ENCODE measurements at places on chromosomes 5 and 9.

GRCh38 chr5:133252133-133252480 lies 200.3 kb downstream of the HSPA4 start:
- no peak for DNase-seq

DNA sequence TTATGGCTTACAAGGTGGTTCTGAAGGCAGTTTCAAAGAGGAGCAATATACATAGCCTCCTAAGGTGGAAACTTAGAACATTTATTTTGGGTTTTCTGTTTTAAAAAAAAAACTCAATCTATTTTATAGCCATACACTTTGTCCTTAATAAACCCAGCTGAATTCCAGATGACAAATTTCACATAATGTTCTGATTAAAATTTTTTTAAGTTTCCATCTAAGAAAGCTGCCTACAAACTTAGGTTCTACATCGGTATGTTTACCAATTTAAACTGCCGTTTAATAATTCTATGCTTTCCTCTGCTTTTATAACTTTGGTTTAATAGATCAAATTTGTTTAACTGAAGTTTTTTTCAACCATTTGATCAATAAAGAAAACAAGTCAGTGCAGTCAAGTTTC lies 12.5 kb downstream of the NR3C1 start:
- DNase-seq, result no peak

DNA sequence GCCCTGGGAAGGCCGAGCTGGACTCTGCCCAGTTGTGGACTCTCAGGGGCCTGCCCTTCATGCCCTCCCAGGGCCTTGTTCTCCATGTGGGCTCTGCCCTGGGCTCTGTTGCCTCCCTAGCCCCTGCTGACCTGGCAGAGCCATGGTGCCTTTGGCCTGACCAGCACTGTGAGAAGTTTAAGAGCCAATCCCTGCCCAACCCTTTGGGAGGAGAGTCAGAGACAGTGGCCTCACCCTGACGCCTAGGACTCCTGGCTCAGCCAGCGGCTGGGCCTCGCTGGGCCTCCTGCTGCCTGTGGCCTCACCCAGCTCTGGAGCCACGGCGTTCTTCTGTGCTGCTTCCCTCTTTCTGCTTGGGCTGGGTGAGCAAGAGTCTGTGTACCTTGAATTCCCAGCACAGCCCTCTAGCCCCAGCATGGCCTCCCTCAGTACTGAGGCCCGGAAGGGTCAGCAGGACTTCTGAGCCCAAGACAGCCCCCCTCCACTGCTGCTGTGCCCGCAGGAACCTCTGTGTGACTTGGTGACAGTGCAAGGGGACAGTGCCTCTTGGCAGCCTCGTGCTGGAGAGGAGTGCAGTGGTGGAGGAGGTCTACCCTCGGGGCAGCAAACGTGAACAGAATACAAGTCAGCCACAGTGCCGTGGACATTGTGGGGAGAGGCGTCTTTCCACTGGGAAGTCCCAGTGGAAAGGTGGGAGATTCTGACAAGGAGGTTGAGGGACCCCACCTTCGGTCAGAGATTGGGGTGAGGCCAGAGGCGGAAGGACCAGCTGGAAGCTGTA lies 97.4 kb downstream of the CACNA1B start:
- DNase-seq, result no peak

DNA sequence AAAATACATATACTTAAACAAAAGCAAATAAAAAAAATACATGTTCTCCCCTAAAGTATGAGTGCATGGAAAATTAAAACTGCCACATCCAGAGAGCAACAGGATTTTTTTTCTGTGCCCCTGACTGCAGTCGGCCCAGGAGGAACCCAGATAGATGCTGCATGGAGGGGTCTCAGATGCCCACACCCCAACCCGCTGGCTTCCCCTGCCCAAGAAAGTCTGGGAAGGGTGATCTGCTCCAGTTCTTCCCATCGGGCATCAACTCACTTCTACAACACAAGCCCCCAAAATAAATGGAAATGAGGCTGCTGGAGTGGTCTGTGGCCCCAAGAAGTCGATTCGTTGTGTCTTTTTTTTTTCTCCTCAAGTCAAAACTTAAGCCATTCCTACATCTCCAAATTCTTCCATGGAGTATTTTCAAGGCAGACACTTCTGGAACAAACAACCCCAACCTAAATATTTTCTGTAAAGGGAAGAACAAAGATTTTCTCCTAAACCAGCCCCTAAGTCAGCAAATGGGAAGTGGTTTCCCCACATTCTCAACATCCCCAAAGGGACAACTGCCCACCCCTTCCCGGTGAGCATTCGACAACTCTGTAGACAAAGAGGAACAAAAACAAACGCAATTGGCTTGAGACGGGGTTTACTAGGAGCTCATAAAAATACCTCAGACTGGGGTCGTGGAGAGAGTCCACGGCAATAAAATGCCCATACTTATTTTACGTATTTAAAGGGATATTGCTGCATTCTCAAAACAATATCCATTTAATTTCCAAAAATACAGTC lies 46.7 kb downstream of the ROR2 start:
- DNase-seq, result no peak

DNA sequence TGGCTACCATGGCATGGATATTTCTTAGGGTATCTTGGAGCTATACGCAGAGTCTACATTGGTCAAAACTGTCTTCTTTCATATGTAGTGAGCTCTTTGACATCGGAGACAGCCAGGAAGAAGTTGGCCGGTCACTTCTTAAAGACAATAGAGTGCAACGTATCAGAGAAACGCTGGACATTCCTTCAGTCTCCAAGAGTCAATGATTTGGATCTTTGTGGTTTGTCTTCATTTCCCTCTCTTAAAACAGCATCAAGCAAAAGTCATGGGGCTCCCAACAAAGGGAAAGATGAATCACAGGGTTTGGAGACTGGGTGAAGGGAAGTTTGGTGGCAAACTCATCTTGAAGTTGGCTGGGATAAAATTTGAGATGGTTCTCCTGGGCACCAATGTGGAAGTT lies 320.1 kb downstream of the AGTPBP1 start:
- DNase-seq, result no peak

DNA sequence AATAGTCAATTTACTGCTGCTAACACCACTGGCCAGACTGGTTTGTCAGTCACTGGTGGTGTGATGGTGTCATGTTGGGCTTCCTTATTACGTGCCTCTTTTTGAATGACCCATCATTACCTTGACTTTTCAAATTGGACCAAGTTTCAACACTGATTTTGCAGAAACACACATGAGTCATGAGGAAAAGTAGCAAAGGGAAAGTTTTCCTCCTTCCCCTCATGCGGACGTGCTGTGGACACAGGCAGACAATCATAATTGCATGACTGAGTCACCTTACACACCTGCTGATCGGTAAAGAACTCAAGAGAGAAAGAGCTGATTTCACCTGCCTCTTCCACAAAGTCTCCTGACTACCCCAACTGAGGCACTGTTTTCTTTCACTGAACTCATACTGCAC lies 324.5 kb downstream of the ARRDC3 start:
- no peak for DNase-seq

DNA sequence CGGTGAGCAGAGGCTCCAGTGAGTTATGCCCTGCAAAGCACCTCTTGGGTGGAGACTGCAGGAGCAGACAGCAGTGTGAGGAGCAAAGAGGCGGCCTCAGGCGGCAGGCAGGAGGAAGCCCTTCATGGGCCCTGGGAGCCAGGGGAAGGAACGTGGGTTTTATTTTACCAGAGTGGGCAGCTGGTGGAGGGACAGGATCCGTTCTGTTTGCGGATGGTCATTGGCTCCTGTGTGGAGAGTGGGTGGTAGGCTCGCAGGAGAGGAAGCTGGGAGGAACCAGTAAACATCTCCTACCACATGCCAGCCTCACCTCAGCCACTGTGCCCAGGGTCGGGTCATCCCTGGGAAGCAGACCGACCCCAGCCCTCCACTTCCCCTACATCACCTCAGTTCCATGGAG lies 24.4 kb downstream of the HNRNPH1 start:
- DNase-seq, result no peak

- no peak for DNase-seq
Measured at GRCh38 chr9:77725820-77726219, 77.7 kb upstream of the GNA14 start.

GRCh38 chr9:108889649-108890067 lies 27.6 kb downstream of the ACTL7A start:
- DNase-seq, result peak; percentile 8

GRCh38 chr5:179404321-179405053 lies 59.2 kb upstream of the ADAMTS2 start:
- no peak for DNase-seq

DNA sequence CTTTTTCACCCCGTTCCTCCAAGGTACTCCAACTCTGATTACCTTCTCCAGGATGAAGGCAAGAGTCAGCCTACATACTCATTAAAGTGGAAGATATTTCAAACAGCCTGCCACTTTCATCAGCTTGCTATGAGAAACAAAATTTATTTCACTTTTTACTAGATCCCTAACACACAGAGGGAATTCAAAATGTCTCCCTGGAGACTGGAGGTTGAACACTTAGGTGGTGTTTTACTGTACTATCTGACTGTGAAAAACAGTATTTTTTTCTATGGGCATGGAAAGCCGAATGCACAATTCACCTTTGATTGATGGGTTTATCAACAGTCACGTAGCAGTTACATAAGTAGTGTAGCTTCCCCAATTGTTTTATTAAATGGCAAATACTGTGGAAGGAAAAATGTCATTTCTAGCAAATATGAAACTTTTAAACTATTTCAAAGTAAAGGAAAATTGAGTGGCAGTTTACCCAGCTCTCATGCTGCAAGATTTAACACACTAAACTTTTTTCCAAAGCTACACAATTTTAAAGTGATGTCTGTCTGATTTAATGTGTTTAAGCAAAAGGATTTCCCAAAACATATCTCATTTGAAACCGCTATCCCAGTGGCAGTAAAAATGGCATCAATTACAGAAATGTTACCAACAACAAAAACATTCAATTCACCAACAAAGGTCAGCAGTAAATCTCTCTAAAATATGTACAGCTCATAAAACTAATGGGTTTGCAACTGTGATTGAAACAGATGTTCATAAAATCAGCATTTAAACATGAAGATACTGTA lies 125.0 kb upstream of the TLE4 start:
- DNase-seq, result no peak

DNA sequence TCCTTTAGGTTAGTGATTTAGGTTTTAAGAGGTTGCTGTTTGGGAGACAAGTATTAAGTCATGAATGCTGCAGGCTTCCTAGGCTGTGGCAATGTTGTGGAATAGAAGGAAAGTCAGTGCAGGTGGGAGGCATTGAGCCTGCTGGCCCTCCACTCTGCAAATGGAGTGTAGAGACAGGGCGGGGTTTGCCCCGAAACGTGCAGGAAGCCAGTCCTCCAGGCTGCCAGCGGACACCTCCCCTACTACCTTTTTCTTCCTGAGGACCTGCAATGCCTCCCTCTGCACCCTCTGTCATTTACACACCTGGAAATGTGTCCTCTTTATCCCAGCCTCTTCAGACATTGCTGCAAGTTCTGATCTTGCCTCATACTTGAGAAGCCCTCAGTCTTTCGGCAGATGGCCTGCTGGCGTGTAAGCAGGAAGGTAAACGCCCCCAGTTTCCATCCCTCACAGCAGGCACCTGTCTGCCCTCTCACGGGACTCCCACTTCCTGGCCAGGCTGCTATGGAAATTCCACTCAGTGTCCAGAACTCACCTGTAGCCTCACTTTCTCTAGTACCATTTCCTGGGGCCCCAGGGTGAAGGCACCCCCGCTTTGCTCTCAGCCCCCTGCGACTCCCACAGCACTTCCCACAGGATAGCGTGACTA lies 81.6 kb upstream of the BOD1 start:
- DNase-seq, result peak; percentile 83

GRCh38 chr5:362978-363765 lies 41.7 kb downstream of the AHRR start:
- no peak for DNase-seq

- DNase-seq, result no peak
Measured at GRCh38 chr5:180097163-180097894, 25.8 kb upstream of the RNF130 start.

DNA sequence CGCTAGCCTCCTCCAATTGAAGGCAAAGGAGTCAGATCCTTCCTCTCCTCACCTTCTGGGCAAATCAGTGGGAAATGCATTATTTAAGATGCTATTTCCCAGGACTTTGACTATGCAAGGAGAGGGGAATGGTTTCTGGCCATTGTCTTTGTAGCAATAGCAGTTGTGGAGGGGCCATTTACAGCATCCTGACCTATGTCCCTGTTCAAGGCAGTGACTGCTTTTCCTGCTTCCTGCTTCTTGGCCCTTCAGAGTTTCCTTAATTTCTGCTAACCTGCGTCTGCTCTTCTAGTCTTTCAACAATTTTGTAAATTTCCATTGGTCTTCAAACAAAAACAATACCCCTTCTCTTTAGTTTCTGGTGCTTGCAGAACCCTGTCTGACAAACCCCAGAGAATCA lies 72.8 kb upstream of the PPARGC1B start:
- no peak for DNase-seq

- no peak for DNase-seq
Measured at GRCh38 chr5:63025679-63026078, 447.1 kb downstream of the LRRC70 start.

- DNase-seq, result no peak
Measured at GRCh38 chr9:81462801-81463200, 226.5 kb downstream of the TLE1 start.

- DNase-seq, result no peak
Measured at GRCh38 chr5:120096413-120096812, 367.7 kb upstream of the PRR16 start.

GRCh38 chr9:68927165-68927564 lies 86.7 kb downstream of the PRKACG start:
- no peak for DNase-seq

- DNase-seq, result no peak
Measured at GRCh38 chr9:96435345-96435744, 14.6 kb upstream of the HABP4 start.

DNA sequence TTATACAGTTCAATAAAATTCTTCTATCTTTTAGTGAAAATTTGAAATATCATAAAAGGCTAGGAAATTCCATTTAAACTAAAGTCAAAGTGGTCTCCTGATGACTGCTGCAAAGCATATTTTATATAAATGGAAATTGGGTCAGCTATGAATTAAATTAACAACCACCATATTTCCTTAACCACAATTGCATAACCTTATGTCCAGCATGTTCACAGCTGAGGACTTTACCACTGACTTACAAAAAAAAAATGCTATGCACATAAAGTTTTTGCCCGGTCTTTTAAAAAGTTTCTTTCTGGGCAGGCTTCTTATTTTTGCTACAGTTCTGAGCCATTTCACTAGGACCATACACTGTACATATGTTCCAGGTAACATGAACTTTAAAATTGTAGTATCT lies 208.6 kb upstream of the RGMB start:
- no peak for DNase-seq

DNA sequence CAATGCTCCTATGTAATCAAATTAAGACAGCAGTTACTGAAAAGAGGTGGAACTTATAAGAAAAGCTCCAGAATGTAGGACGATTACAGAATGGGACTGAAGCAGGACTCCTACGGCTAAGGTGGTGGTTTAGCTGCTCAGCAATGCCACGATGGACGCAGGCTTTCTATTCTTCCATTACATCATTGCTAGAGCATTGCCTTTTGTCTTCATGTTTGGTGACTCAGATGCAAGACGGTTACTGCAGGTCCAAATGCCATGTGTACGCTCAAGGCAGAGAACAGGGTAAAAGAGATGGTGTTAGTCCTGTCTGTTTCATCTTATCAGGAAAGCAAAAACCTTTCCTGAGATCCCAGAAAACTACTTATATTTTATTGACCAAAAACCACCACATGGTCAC lies 255.1 kb downstream of the ZSWIM6 start:
- no peak for DNase-seq

- no peak for DNase-seq
Measured at GRCh38 chr9:16625161-16625631, 245.3 kb downstream of the BNC2 start.

- DNase-seq, result no peak
Measured at GRCh38 chr5:139893873-139894272, 98.3 kb downstream of the PSD2 start.

- no peak for DNase-seq
Measured at GRCh38 chr9:98885575-98886295, 58.0 kb upstream of the COL15A1 start.
